ENCODE measurements at places on chromosomes 12 and 14. TPM values are rescaled to one million over a fixed set of nuclear protein-coding genes. Genes with fewer than 3 reads are reported as not detected.

- H3K36me3 ChIP-seq, result no peaks in the 10 kb centered on the region
- H3K27ac ChIP-seq, result no peak overlapping the region
- H3K4me1 ChIP-seq, result no peaks in the 10 kb centered on the region
These were observed 14.5 kb downstream of the OAS2 start for GRCh38 chr12:112992541-112993398.

- DNase-seq, result no peak
- H3K27ac ChIP-seq, result no peak overlapping the region
- H3K27me3 ChIP-seq, result no peaks in the 10 kb centered on the region
These were observed 64.9 kb downstream of the MIPOL1 start for GRCh38 chr14:37262649-37263048.

DNA sequence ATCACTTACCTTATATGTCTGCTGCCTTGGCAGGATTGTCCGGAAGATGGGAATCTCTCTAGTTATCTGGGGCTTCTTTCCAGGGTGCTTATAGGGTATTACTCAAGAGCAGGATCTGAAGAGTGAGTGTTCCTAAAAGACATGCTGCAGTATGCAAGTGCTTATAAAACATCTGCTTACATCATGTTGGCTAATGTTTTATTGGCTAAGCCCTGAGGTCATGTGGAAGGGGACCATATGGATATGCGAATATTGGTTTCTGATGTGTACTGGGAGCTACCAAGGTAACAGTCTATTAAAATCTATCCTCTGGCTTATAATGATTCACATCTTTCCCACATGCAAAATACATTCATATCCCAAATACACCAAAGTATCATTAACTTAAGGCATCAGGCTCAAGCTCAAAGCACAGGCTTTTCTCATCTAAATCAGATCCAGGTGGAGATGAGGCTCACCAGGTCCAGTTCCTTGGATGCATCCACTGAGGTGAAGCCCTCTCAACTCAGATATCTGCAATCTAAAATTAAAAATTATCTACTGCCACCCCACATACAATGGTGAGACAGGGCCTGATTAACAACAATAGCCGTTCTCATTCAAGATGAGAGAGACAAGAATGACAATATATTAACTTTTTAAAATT lies 29.8 kb downstream of the LRRIQ1 start:
- H3K4me1 ChIP-seq, result no peaks in the 10 kb centered on the region
- H3K4me3 ChIP-seq, result no peak overlapping the region
- DNase-seq, result no peak
- no peak overlapping the region for H3K27ac ChIP-seq

Gene GPR65
- not detected for total RNA-seq

- peaks cover 17% of the 10 kb centered on the region for H3K4me1 ChIP-seq
- no peaks in the 10 kb centered on the region for H3K27me3 ChIP-seq
- H3K27ac ChIP-seq, result no peak overlapping the region
- no peak for DNase-seq
- no peak overlapping the region for H3K4me3 ChIP-seq
- H3K36me3 ChIP-seq, result no peaks in the 10 kb centered on the region
These were observed 146.7 kb downstream of the DYRK2 start for GRCh38 chr12:67795236-67795635.

- H3K27me3 ChIP-seq, result no peaks in the 10 kb centered on the region
- DNase-seq, result no peak
- no peaks in the 10 kb centered on the region for H3K36me3 ChIP-seq
- H3K27ac ChIP-seq, result no peak overlapping the region
- H3K4me1 ChIP-seq, result no peaks in the 10 kb centered on the region
- no peak overlapping the region for H3K4me3 ChIP-seq
These were observed 465.5 kb downstream of the PDZRN4 start for GRCh38 chr12:41653386-41654326.

GRCh38 chr12:87796961-87797516 lies 232.2 kb downstream of the C12orf50 start:
- H3K27me3 ChIP-seq, result no peaks in the 10 kb centered on the region
- H3K4me3 ChIP-seq, result no peak overlapping the region
- H3K27ac ChIP-seq, result peak overlapping the region; percentile 59
- no peaks in the 10 kb centered on the region for H3K36me3 ChIP-seq
- H3K4me1 ChIP-seq, result peaks cover 60% of the 10 kb centered on the region

DNA sequence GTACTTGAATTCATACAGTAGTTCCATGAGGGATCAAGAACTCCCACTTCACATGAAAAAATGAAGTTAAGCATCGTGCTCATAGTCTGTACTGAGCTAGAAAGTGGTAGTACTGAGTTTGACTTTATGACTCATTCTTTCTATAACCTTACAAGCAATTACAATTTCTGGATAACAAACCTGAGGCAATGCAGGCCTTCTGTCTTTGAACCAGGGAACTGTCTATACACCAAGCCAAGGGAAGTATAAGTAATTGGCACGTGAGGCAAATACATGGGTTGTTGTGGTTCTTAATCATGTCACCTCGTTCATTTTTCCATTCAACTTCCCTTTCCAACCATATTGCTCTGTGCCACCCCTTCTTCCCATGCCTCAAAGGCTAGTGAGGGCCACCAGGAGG lies 16.8 kb downstream of the GNS start:
- peaks cover 18% of the 10 kb centered on the region for H3K4me1 ChIP-seq
- peaks cover 69% of the 10 kb centered on the region for H3K36me3 ChIP-seq
- no peak for DNase-seq
- no peak overlapping the region for H3K4me3 ChIP-seq
- H3K27ac ChIP-seq, result no peak overlapping the region

Gene CCDC198
- not detected for total RNA-seq

- peaks cover 6% of the 10 kb centered on the region for H3K4me1 ChIP-seq
- DNase-seq, result no peak
- H3K4me3 ChIP-seq, result no peak overlapping the region
- H3K27ac ChIP-seq, result no peak overlapping the region
- H3K27me3 ChIP-seq, result peaks cover 54% of the 10 kb centered on the region
These were observed 3.9 kb upstream of the PPP1R1A start for GRCh38 chr12:54592316-54592715.

Gene RAD9B
- 0.64 TPM for total RNA-seq

- H3K27me3 ChIP-seq, result no peaks in the 10 kb centered on the region
- no peak for DNase-seq
- H3K4me3 ChIP-seq, result peak overlapping the region; percentile 44
- H3K4me1 ChIP-seq, result peaks cover 50% of the 10 kb centered on the region
- H3K36me3 ChIP-seq, result peaks cover 4% of the 10 kb centered on the region
These were observed 73.5 kb downstream of the LIN7A start for GRCh38 chr12:80864046-80864735.

Gene DHRS7
- 45.5 TPM for total RNA-seq

Gene PLBD1
- total RNA-seq, result 0.13 TPM

DNA sequence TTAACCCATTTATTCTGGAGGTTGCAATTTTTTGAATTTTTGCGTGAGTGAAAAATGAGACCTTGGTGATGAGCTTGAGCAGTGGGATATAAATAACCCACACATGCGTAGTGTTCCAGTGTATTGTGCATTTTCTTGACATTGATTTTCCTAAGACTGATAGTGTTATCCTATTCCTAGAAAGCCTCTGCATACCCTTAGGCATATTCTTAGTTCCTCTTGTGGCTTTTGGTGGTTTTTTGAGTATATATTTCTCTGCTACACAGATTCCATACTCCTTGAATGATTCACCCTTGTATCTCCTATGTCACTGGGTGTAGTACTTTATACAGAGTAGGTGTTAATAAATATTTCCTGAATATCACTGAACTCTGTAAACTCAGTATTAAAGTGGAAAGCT lies 363.4 kb upstream of the PDE3A start:
- H3K4me1 ChIP-seq, result peaks cover 20% of the 10 kb centered on the region
- H3K4me3 ChIP-seq, result no peak overlapping the region
- H3K27ac ChIP-seq, result no peak overlapping the region

DNA sequence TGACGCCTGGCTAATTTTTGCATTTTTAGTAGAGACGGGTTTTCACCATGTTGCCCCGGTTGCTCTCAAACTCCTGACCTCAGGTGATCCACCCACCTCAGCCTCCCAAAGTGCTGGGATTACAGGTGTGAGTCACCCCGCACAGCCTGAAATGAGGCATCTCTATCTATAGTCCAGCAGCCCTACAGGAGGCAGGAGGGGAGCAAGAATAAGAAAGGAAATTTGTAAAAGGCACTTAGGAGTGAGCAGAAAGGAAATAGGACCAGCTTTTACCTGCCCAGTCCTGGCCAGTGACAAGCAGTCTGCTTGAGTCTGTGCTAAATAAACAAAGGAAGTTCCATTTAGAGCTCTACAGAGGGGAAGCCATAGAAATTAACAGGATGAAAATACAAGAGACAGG lies 15.0 kb upstream of the PSMA6 start:
- H3K27ac ChIP-seq, result no peak overlapping the region
- H3K27me3 ChIP-seq, result no peaks in the 10 kb centered on the region
- no peaks in the 10 kb centered on the region for H3K4me1 ChIP-seq
- peaks cover 25% of the 10 kb centered on the region for H3K36me3 ChIP-seq
- no peak overlapping the region for H3K4me3 ChIP-seq
- DNase-seq, result no peak

GRCh38 chr14:81382517-81383225 lies 17.5 kb downstream of the STON2 start:
- DNase-seq, result no peak
- H3K27ac ChIP-seq, result no peak overlapping the region
- peaks cover 3% of the 10 kb centered on the region for H3K27me3 ChIP-seq
- no peak overlapping the region for H3K4me3 ChIP-seq
- no peaks in the 10 kb centered on the region for H3K36me3 ChIP-seq

- H3K36me3 ChIP-seq, result no peaks in the 10 kb centered on the region
- no peak for DNase-seq
- peak overlapping the region; percentile 19 for H3K27ac ChIP-seq
- H3K27me3 ChIP-seq, result no peaks in the 10 kb centered on the region
- H3K4me3 ChIP-seq, result no peak overlapping the region
These were observed 9.4 kb downstream of the ART4 start for GRCh38 chr12:14833952-14834351.

- peak overlapping the region; percentile 97 for H3K4me3 ChIP-seq
- H3K27me3 ChIP-seq, result no peaks in the 10 kb centered on the region
- no peak for DNase-seq
- peaks cover 40% of the 10 kb centered on the region for H3K4me1 ChIP-seq
- peak overlapping the region; percentile 96 for H3K27ac ChIP-seq
- H3K36me3 ChIP-seq, result peaks cover 27% of the 10 kb centered on the region
These were observed 2.1 kb upstream of the CDKN1B start for GRCh38 chr12:12715128-12715458.

Data from osteocyte (in vitro differentiated cells).